Activated naive CD8-positive, alpha-beta T cell treated with anti-CD3 and anti-CD28 coated beads for 36 hours (primary cell): ENCODE measurements at places on chromosomes 5 and 9.

DNA sequence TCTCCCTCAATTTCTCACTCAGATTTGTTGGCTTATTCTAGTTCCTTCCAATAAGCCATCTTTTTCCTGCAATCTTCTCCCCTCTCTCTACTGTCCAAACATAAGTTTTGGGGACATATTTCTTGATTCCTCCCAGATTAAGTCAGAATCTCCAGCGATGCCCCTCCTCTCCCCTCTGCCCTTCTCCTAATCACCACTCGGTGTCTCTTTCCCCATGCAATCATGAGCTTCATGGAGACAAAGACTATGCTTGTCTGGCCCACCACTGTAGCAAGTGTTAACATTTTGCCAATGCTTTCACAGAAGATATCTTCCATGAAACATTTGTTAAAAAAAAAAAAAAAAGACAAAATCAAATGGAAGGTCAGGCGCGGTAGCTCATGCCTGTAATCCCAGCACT lies 42.4 kb downstream of the PDE6A start:
- DNase-seq = no peak

- DNase-seq = no peak
These were observed 21.6 kb downstream of the RAB14 start for GRCh38 chr9:121179930-121180681.

DNA sequence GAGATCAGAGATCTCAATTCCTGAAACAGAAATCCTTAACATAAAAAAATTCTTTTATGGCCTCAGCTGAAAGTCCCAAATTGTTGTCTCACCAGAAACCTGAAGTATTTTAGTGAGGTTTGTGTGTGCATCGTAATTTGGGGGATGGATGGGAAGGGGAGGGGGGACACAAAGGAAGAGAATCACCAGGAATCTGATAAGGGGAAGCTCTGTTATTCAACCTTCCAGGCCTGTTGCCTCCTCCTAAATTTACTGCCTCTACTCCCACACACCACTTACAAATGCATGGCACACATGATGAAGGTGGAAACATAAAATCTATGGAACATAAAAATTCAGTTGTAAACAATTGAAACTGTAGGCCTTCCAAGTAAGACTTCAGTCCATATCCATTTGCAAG lies 97.7 kb downstream of the NPR3 start:
- no peak for DNase-seq

GRCh38 chr5:103340717-103341388 lies 82.3 kb downstream of the MACIR start:
- DNase-seq = no peak

DNA sequence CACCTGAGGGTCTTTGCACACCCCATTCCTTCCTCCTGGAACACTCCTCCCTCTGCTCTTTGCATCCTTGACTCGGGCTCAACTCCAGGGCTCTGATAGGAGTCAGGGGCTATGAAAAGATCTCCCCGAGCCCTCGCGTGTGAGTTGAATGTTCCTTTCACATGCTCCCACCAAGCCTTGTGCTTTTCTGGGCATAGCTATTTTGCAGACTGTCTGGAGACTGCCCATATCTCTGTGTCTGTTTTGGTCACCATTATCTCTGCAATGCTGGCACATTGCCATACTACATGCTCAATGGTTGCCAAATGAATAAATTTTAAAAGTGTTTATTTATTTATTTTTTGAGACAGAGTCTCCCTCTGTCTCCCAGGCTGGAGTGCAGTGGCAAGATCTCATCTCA lies 56.9 kb upstream of the PLPP1 start:
- no peak for DNase-seq

- no peak for DNase-seq
These were observed 25.4 kb downstream of the AKNA start for GRCh38 chr9:114362394-114362793.

- DNase-seq = no peak
These were observed 124.1 kb upstream of the ADRA1B start for GRCh38 chr5:159792180-159792579.

GRCh38 chr9:91056917-91057316 lies 255.3 kb downstream of the SYK start:
- DNase-seq = no peak

DNA sequence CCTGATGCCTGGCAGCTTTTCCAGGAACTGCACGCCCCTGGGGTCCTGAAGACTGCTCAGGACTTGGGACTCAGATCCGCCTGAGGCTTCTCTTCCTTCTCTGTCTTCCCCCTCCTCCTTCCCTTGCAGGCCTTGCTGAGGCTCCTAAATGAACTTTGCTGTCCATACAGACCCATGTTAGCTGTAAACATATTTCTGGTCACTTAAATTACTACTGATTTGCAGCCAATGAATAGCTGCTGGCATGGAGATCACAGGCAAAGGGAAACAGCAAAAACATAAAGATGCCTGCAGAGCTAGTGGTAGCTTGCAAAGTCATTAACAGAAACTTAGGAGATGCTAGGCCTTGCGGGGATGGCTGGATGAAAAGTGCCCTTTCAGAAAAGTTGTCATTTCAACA lies 261.9 kb downstream of the GADD45G start:
- no peak for DNase-seq

DNA sequence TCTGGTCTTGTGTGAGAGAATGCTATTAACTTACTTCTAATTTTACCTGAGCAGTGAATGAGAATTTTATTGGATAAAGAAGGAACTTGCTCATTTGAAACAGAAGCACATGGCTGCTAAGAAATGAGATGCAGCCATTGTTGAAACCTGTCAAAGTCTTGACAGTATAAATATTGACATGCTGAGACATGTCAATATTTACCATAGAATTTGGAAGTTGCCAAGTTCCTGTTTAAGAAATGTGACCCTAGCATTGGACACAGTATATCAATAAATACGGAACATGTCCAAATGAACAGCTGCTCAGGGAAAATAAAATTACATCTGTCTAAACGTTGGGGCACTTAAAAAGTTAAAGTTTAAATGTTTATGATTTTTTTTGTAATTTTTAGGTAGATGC lies 7.8 kb downstream of the XRCC4 start:
- DNase-seq = no peak

GRCh38 chr5:33612386-33612785 lies 171.6 kb downstream of the TARS1 start:
- no peak for DNase-seq

DNA sequence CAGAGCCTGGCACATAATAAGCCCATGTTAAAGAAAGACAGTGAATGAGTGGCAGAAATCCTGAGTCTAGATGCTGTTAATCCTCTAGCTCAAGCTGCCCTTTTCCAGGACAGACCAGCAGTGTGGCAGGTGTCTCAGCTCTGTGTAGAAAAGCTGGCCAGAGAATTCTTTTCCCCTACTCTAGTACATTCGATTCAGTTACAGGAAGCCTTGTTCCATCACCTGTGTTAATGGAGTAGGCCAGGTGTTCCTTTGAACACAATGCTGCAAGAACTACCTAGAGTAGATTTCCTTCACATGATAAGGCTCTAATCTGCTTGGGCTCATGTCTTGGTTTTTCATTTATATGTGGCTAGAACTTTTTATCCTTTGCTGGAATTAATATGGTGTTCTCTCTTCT lies 52.5 kb downstream of the NUP214 start:
- DNase-seq = no peak

- no peak for DNase-seq
These were observed 439.6 kb downstream of the CSNK1G3 start for GRCh38 chr5:123951582-123951977.

DNA sequence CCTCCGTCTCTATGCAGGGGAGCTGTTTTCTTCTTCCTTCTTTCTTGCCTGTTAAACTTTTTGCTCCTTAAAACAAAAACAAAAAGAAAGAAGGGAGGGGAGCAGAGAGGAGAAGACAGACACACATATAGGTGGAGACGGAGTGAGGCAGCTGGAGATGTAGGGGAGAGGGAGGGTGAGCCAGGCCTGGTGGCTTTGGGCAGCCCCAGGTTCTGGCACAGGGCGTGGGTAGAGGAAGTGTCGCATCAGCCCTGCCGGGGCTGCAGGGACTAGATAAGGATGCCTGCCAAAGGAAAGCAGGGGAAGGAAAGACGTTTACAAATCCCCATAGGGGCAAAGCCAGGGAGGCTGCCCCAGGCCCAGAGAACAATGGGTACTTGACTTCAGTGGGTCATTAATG lies 38.7 kb upstream of the PTGS1 start:
- DNase-seq = no peak

GRCh38 chr9:38067859-38068681 lies 957 bp downstream of the SHB start:
- DNase-seq = peak; percentile 18

- DNase-seq = no peak
These were observed 89.5 kb upstream of the ZBTB43 start for GRCh38 chr9:126715382-126715781.

DNA sequence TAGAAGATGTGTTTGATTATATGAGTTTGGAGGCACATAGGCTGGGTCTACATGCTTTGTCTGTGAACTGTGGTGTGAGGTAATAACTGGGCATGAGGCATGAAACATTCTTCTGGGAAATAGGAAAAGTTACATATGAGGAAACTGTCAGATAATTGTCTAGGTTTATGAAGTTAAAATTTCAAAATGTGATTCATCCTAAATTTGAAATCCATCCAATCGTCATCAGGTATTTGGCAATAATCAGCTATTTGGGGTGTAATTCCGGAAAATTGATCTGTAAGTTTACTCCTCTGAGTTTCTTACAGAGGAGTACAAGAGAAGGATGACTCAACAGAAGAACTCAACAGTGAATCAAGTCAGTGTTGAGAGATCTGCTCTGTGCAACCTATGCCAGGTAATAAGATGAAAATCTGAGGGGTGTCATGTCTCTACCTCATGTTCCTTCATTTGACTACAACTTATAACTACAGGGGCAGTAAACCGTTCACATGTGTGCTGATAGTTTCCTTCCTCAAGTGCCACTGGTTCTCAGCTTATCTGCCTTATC lies 1171.6 kb upstream of the CDH18 start:
- DNase-seq = no peak

DNA sequence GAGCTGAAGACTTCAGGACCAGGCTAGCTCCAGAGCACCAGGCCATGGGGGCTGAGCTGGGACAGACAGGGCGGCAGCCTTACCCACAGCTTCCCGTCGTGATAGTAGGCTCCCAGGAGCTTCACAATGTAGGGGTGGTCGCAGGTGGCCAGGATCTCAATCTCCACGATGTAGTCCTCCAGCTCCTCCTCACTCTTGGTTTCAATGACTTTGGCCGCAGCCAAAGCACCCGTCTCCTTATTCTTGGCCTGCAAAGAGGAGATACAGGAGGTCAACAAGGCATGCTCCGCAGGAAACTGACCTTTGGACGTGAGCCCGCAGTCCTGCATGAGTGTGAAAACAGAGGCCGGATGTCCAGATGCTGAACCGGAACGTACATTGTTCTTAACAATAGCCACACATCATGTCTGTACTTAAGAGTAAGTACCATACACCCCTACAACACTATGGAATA lies 31.5 kb downstream of the STK10 start:
- no peak for DNase-seq

DNA sequence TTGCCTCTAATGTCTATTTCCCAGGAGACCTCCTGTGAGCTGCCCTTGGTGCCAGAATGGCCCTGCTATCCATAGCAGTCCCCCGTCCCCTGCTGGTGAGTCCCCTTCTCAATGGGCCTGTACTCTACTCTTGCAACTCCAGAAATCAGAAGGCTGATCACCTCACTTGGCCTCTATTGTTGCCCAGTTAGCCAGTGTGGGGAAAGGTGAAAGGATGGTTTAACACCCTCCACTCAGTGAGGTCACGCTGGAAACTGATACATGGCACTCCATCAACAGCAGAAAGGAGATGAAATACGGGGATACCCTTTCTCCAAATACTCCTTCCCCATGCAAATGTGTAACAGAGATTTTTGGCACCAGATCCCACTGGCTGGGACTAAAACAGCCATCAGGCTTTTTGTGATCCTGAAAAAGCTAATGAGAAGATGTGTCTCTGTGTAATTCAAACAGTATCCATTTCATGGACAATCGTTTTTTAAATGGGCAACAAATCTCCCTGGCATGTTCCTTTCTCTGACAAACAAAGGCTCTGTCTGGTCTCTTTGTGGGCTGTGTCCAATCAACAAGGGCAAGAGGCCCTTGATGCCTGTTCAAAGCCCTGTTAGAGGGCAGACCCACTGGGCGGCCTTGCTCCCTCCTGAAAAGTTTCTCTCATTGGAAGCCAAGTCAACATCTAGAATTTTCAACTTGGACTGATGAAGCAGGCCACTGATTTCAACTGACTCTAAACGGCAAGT lies 343.7 kb downstream of the SPOCK1 start:
- DNase-seq = no peak

GRCh38 chr5:147935032-147935431 lies 28.7 kb upstream of the C5orf46 start:
- DNase-seq = no peak

DNA sequence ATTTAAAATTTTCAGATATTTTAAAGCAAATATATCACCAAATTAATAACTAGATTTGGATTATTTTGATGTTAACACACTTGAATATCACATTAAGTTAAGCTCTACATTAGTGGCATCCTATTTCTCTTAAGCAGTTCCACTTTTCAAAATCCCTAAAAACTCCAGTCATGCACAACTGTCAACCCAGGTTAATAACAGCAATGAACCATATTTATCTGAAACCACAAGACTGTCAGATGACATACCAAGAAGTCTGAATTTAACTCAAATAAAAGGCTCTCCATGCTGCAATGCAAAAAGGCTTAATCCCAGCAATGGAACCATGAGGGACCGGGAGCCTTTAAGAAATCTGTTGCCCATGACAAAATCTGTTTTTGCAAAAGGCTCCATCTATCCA lies 27.5 kb downstream of the FNIP1 start:
- DNase-seq = no peak

DNA sequence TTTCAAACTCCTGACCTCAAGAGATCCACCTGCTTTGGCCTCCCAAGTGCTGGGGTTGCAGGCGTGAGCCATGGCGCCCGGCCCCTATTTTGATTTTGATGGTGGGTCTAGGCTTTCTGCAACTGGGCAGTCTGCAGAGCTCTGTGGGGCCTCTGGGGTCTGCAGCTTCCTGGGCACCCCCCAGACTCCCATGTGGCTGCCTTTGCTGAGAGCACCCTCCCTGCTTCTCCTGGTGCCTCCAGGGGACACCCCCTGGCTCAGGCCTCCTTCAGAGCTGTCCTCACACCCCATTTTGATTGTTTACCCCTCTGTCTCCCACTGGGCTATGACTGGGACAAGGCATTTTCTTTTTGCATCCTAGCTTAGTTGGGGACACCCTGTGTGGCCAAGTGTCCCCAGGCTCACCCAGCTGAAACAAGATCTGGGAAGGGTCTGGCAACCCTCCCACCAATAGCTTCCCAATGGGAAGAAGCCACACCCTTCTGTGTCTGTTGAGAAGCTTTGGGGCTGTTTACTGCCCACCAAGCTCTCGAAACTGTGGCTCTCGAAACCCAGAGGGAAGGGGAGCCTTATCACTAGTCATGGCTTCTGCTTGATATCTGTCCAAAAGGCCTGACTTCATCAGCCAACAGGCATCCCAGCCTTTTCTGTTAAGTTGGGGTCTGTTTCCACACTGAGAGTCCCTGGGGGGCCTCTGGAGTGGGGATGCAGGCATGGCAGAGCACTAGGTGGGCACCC lies 204.4 kb upstream of the IER5L start:
- no peak for DNase-seq

DNA sequence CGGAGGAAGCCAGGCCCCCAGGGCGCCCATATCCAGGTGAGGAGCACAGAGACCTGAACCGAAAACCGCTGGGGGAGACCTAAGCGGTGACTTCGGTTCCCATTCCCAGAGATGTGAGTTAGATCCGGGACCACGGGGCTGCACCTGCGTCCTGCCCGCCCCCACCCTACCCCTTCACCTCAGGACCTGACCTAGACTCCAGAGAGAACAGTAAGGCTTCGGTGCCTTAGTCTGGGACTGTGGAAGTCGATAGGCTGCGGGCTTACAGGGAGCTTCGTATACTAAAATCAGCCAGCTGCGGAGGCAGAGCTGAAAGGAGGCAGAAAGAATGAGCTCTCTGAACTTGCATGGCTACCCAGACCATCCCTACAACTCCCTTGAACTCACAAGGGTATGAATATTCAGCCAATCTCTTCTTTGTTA lies 518 bp upstream of the FAM13B start:
- DNase-seq = no peak
